ENCODE measurements at places on chromosomes 3 and 15. TPM values are rescaled to one million over a fixed set of nuclear protein-coding genes. Genes with fewer than 3 reads are reported as not detected.
A peak's percentile ranks its signal among the peaks of the same experiment; 100 is the strongest.

- DNase-seq: no peak
These were observed 305.7 kb upstream of the ATP11B start for GRCh38 chr3:182487611-182488010.

- peak; percentile 35 for DNase-seq
These were observed 1.3 kb upstream of the MEF2A start for GRCh38 chr15:99564221-99565048.

GRCh38 chr3:15279671-15280402 is 52.5 kb downstream of the SH3BP5 start:
- no peak for DNase-seq

DNA sequence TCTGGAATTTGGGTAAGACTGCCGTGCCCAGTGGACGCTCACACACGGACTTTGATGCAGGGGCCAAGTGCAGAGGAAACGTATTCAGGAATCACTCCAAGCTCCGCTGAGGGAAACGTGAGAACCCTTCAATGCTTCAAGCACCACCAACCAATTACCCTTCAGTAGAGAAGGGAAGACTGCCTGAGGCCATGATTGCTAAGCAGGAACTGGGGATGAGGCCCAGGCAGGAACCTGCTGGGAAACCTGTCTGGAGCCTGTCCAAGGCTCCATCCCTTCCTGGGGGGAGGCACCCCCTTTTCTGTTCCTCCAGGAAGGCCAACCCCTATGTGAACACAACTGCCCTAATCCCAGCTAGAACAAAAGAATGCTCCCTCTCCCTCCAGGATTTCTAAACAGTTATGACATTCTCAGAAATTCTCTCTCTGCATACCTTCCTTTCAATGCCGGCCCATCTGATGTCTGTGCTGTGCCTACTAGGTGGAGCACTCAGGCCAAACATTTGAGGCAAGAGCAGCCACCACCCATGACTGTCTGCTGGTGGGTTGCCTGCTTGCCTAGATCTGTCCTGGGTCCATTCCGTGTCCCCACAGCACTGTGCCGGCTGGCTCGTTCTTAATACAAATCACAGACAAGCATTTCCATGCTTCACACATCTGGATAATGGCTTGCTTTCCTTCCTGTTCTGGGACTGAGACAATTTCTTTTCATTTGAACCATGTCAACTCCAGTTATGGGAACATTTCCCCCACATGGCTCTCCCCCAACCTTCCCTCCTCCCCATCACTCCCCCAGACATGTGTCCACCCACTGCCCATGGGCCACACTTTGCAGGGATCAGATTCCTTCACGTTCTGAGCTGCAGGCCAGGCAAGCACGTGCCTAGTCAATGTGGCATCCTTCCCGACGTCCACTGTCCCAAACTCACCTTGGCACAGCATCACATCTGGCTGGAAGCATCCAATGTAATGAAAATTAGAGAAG is 149.4 kb downstream of the ADAMTS17 start:
- DNase-seq: no peak

Gene NISCH
- 52.1 TPM for total RNA-seq

Gene PLSCR2
- total RNA-seq: not detected

Gene GRAMD2A
- 4.4 TPM for total RNA-seq

Gene CXCR6
- total RNA-seq: not detected

Gene CADPS
- 6.6 TPM for total RNA-seq

Gene SMCO1
- not detected for total RNA-seq

Gene PATL2
- not detected for total RNA-seq

Data from hepatocyte (in vitro differentiated cells).